ENCODE measurements at places on chromosomes 7 and 10.

DNA sequence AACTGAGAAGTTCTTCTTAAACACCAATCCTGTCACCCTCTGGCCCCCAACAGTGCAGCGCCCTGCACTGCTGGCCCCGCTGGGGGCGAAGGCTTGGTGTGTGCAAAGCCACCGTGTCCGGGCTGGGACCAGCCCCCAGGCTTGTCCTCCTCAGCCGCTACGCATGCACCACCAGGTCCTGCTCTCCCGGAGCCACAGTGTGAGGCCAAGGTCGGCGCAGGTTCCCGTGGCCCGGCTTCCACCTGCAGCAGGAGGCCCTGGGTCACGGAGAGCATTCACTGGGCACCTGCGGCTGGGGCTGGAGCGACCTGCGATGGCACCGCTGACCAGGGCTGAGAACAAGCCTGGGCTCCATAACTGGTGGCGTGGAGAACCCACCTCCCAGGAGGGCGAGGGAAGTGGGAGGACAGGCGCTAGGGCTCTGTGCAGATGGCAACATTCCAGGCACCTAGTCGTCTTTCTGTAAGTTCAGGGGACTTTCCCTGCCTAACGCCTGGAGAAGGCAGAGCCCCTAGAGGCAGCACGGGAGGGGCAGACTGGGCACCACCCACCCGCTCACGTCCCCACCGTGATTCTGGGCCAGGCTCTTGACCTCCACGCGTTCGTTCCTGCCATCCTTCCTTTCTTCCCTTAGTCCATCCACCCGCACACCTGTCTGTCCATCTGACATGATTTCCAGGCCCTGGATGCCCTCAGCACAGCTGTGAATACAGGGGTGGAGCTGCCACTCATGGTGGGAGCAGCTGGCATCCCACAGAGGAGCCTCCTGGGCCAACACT is 271.6 kb downstream of the ELFN1 start:
- no peak for DNase-seq

DNA sequence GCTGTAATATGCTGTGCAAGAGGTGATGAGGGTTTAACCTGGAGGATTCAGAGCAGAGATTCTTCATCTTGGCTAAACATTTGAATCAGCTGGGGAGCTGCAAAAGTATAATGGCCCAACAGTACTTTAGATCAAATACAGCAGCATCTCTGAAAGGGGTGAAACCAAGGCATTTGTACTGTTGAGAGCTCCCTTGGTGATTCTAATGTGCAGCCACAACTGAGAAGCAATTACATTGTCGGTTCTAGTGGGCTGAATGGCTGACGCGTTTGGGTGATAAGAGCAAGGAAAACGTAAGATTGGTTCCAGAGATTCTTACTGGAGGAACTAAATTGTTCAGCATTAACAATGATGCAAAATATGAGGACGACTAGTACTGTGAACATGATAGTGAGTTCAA is 269.7 kb downstream of the AGMO start:
- no peak for DNase-seq

DNA sequence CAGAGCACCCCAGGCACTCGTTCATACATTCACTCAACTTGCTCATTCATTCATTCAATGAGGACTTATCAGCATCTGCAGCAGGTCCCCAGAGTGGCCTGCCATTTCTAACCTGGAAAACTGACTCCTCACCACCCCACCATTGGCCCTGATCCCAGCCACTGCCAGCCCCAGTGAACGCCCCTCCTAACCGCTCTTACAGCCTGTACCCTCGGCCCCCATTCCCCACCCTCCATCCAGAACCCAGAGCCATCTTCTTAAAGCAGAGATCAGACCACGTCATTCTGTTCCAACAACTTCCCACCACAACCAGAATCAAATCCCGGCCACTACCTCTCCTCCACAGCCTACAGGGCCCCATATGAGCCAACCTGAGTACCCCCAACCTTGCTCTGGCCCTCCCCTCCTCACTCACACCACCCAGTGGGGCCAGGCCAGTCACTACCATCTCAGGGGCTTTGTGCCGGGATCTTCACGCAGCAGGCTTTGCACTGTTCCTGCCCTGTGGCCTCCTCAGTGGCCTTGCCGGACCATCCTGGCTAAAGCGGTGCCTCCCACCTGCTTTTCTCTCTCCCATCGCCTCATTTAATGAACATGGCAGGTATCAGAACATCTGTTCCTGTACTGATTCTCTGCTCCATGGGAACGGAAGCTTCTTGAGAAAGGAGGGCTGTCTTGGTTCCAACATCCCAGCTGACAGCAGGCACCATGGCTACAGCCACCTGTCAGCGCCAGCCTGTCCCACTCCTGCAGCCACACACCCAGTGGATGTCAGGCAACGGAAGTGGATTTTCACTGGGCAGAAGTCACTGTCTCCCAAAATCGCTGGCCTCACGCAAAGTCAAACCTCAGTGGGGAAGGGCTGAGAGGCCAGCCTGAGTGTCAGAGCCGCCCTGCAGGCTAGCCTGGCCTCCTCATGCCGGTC is 45.4 kb downstream of the FAM53B start:
- no peak for DNase-seq

GRCh38 chr7:24406789-24407299 is 122.9 kb downstream of the NPY start:
- no peak for DNase-seq

- DNase-seq: no peak
Observed at GRCh38 chr10:30944005-30944404, 87.7 kb downstream of the ZNF438 start.

GRCh38 chr10:126001576-126001975 is 105.2 kb downstream of the FANK1 start:
- DNase-seq: no peak

DNA sequence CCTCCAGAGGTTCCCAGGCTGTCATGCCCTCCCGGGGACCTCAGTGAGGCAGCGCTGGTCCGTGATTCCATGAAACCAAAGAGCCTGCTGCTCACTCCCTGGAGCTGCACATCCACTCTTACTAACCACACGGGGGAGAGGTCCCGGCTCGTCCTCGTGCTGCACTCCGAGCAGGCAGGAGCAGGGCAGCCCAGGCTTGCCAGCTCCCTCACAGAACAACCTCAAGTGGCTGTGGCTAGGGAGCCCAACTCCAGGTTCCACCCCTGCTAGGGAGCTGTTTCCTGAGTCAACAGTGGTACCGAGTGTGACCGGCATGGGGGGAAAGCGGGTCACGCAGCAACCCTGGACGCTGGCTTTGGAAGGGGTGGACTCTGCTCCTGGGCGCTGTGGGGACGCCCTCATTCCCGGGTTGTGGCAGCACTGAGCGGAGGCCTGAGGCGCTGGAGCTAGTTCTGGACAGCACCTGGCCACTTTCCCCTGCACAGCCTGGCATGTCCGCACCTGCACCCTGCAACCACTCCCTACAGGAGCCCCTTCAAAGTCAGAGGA is 27.9 kb upstream of the PPP2R2D start:
- DNase-seq: peak; percentile 19

DNA sequence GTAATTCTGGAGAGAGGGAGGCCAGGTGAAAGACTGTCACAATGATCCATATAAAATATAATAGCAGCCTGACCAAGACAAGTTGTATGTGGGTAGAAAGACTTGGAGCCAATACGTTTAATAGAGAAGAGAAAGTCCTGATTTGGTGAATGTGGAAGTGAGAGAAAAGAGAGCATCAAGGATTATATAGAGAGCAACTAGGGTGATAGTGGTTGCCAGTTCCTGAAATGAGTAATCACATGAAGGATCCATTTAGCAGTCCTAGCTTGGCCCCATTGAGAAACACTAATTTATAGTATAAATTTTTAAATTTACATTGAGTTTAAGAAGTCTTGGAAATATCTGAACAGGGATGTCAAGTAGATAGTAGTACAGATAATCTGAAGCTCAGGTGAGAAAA is 74.0 kb downstream of the AASS start:
- no peak for DNase-seq

- no peak for DNase-seq
Observed at GRCh38 chr7:129781928-129782817, 170.6 kb downstream of the UBE2H start.

GRCh38 chr7:151503902-151504714 is 15.6 kb downstream of the RHEB start:
- DNase-seq: no peak

GRCh38 chr10:12513775-12514673 is 164.7 kb downstream of the CAMK1D start:
- DNase-seq: peak; percentile 15

DNA sequence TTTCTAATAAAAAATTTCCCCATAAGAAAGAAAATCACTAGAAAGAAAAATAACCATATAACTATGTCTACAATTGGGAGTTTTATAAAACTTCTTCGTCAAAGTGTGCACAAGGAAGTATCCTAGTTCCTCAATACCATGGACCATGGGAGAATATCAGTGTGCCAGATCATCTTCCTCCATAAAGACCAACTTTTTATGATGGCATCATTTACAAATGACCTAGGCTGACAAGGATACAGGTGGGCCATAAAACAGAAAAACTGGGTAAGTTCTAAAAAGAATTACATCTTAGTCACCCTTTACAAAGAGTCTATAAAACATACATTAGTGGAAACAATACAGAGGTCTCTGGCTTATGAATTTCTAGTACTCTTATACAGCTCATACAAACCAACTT is 303.2 kb downstream of the DOCK4 start:
- no peak for DNase-seq

GRCh38 chr7:113550966-113551365 is 367.8 kb downstream of the PPP1R3A start:
- DNase-seq: no peak

GRCh38 chr10:69588358-69588757 is 15.1 kb upstream of the NEUROG3 start:
- no peak for DNase-seq

GRCh38 chr10:22016046-22016705 is 12.6 kb upstream of the DNAJC1 start:
- no peak for DNase-seq

GRCh38 chr7:114302858-114303257 is 111.8 kb upstream of the FOXP2 start:
- DNase-seq: no peak
